Activated CD4-positive, alpha-beta T cell treated with anti-CD3 and anti-CD28 coated beads, Interleukin-2, amount 10 ng/mL, durations not matched to agents 7 days and 5 days (primary cell): ENCODE measurements at places on chromosomes 2 and 18. TPM values are rescaled to one million over a fixed set of nuclear protein-coding genes. Genes with fewer than 3 reads are reported as not detected.

GRCh38 chr2:88127888-88128653 is at the start of gene FABP1:
Gene FABP1 (minus strand): TSS chr2:88128062. CDS start chr2:88128017, 45 bp downstream.
- no peak within 1 kb of the TSS for H3K27ac ChIP-seq
- H3K4me3 ChIP-seq: no peak within 1 kb of the TSS
- no peak for DNase-seq

DNA sequence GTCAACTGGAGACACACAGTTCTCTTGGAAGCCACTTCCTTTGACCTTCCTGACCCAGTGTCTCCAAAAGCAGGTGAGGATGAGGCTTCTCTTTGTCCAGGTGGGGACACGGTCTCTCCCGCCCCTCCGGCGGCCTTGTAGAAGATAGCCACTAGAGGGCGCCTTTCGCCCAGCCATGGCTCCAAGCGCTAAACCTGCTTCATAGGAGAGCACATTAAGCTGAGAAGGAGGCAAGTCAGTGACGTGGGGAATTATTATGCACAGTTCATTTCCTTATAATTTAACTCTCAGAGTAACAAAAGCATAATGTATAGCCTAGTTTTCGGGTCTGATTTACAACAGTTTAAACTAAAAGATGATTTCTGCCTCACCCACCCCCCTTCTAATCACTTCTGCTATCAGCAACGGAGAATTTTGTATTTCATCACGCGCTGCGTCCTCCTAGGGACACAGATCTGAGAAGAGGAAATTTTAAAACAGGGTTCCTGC is 208.7 kb downstream of the ICOS start:
- H3K27ac ChIP-seq: peak overlapping the region; percentile 79
- H3K27me3 ChIP-seq: peaks cover 19% of the 10 kb centered on the region
- H3K4me1 ChIP-seq: peaks cover 13% of the 10 kb centered on the region
- DNase-seq: peak; percentile 82

- H3K4me3 ChIP-seq: no peak overlapping the region
- H3K36me3 ChIP-seq: peaks cover 4% of the 10 kb centered on the region
- H3K27me3 ChIP-seq: no peaks in the 10 kb centered on the region
- DNase-seq: no peak
- H3K4me1 ChIP-seq: peaks cover 5% of the 10 kb centered on the region
Observed at GRCh38 chr2:7707723-7708122, 790.5 kb downstream of the RNF144A start.

DNA sequence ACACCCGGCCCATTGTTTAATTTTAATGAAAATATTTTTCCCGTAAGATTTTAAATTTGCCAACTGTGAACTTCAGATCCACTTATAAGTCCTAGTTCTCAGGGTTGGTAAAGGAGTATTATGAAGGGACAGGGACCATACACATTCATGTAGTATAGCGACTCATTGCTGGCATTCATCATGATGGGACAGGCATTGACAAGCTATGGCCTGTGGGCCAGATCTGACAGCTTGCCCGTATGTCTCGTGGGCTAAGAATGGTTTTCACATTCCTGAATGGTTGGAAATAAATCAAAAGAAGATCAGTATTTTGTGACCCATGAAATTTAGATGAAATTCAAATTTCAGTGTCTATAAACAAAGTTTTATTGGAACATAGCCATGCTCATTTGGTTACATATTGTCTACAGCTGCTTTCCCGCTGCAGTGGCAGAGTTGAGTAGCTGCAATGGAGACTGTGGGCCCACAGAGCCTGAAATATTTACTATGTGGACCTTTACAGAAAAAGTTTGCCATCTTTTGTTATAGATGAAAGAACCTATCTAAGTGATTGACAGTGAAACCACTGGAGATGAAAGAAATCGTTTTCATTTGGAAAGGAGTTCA is 4.1 kb downstream of the RAPGEF4 start:
- H3K36me3 ChIP-seq: no peaks in the 10 kb centered on the region
- H3K4me3 ChIP-seq: no peak overlapping the region
- no peak for DNase-seq
- peaks cover 48% of the 10 kb centered on the region for H3K27me3 ChIP-seq

- no peaks in the 10 kb centered on the region for H3K27me3 ChIP-seq
- no peak overlapping the region for H3K27ac ChIP-seq
- H3K4me1 ChIP-seq: peaks cover 81% of the 10 kb centered on the region
- H3K36me3 ChIP-seq: peaks cover 68% of the 10 kb centered on the region
- H3K4me3 ChIP-seq: no peak overlapping the region
Observed at GRCh38 chr18:77118256-77119090, 14.1 kb downstream of the MBP start.

DNA sequence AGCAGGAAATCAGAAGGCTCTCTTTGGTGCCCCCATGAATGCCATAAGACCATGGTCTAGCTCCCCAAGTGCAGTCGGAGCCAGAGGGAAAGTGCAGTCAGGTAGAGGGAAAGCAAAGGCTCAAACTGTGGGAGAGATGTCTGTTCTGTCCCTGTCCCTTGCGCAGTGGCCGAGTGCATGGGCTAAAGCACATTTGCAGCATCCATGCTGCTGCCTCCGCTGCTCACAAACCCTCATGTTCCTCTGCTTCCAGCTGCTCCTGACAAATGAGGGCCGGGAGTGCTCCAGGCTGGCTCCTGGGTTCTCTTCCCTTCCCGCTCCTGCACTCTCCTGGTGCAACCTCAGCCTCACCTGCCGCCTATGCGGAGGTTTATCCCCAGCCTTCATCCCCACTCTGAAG is 34.2 kb downstream of the SCTR start:
- no peak overlapping the region for H3K27ac ChIP-seq
- no peaks in the 10 kb centered on the region for H3K36me3 ChIP-seq
- H3K4me1 ChIP-seq: no peaks in the 10 kb centered on the region
- peaks cover 3% of the 10 kb centered on the region for H3K27me3 ChIP-seq
- H3K4me3 ChIP-seq: no peak overlapping the region

GRCh38 chr2:12514631-12515437 is 201.9 kb upstream of the TRIB2 start:
- peak; percentile 50 for DNase-seq
- H3K27me3 ChIP-seq: peaks cover 10% of the 10 kb centered on the region
- H3K36me3 ChIP-seq: peaks cover 26% of the 10 kb centered on the region
- H3K27ac ChIP-seq: peak overlapping the region; percentile 82

Gene APOB
- not detected for total RNA-seq

Gene PTRHD1
- total RNA-seq: 33.1 TPM

Gene MAP3K19
- total RNA-seq: not detected

Gene TMEM200C
- not detected for total RNA-seq

Gene OSR1
- total RNA-seq: not detected
